ENCODE measurements at places on chromosomes 5 and 9. TPM values are rescaled to one million over a fixed set of nuclear protein-coding genes. Genes with fewer than 3 reads are reported as not detected.

The NR5A1 gene
- polyA plus RNA-seq = not detected

DNA sequence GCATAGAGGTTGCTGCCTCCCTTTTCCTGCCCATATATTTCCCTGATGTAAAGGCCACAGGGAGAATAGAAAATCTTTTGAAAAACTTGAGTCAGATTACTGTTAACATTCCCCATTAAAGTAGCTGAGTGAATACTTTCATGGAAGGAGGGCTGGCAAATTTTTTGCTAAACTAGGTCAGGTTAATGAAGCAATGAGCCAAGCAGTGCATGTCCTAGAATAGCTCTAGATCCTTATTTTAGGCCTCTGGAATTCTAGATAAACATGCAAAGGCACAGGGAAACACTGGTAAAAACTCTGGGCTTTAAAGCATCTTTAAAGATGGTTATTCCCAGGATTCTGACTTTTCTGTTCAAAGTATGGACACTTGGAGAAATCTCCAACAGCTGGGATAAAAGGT lies 27.9 kb downstream of the TTC1 start:
- H3K4me3 ChIP-seq = no peak overlapping the region
- H3K4me1 ChIP-seq = no peaks in the 10 kb centered on the region
- H3K27me3 ChIP-seq = no peaks in the 10 kb centered on the region
- no peak for DNase-seq

DNA sequence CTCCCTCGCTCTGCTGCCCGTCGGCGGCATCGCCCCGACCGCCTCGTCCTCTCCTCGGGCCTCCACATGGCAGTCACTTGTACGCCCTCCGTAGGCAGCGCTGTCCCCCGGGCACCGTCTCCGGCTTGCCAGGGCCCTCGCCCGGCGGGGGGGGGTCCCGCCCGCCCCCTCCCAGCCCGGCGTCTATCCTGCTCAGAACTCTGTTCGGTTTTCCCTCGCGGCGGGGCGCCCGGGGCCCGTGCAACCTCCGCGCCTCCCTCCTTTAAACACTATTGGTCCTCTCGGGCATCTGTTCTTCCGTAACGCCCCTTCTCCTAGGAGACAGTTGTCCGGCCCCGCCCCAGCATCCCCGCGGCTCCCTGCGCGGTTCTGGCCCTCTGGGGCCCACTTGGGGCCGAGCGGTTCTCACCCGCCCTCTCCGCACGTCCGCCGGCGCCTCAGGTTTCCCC lies 831 bp downstream of the ODF2 start:
- no peak for DNase-seq
- peaks cover 24% of the 10 kb centered on the region for H3K36me3 ChIP-seq
- peaks cover 10% of the 10 kb centered on the region for H3K4me1 ChIP-seq
- peak overlapping the region; percentile 75 for H3K4me3 ChIP-seq

DNA sequence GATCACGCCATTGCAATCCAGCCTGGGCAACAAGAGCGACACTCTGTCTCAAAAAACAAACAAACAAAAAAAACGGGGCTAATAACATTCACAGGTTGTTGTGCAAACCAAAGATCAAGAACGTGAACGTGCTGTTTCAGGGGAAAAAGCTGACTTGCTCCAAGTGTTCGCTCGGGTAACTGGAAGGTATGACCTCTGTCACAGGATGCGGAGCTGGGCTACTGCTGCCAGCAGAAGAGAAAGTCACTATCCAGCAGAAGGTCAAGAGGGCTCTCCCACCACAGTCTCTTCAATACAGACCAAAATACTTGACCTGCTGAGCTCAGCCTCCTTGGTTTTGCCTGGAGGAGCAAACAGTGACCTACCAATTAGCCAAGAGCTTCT lies 59.7 kb downstream of the ABCA1 start:
- DNase-seq = no peak
- peaks cover 61% of the 10 kb centered on the region for H3K4me1 ChIP-seq
- no peak overlapping the region for H3K27ac ChIP-seq
- no peaks in the 10 kb centered on the region for H3K27me3 ChIP-seq
- H3K4me3 ChIP-seq = no peak overlapping the region

DNA sequence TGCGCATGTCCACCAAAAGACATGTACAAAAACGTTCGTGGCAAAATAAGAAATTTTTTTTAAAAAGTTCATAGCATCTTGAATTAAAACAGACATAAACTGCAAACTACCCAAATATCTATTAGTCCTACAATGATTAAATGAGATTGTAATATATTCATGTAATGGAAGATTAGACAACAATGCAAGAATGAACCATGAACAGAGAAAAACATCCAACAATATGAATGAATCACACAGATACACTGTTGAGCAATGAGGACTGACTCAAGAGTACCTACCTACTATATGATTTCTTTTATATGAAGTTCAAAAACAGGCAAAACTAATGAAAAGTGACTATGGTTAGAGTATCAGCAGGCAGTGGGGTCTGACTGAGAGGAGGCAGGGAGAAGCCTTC lies 17.9 kb upstream of the CTNNAL1 start:
- no peaks in the 10 kb centered on the region for H3K27me3 ChIP-seq
- DNase-seq = no peak
- no peak overlapping the region for H3K27ac ChIP-seq
- H3K4me3 ChIP-seq = no peak overlapping the region
- H3K36me3 ChIP-seq = peaks cover 6% of the 10 kb centered on the region

GRCh38 chr5:54224103-54224826 lies 86.1 kb downstream of the ARL15 start:
- no peak for DNase-seq
- no peaks in the 10 kb centered on the region for H3K27me3 ChIP-seq
- H3K36me3 ChIP-seq = no peaks in the 10 kb centered on the region
- H3K4me3 ChIP-seq = no peak overlapping the region
- no peak overlapping the region for H3K27ac ChIP-seq

DNA sequence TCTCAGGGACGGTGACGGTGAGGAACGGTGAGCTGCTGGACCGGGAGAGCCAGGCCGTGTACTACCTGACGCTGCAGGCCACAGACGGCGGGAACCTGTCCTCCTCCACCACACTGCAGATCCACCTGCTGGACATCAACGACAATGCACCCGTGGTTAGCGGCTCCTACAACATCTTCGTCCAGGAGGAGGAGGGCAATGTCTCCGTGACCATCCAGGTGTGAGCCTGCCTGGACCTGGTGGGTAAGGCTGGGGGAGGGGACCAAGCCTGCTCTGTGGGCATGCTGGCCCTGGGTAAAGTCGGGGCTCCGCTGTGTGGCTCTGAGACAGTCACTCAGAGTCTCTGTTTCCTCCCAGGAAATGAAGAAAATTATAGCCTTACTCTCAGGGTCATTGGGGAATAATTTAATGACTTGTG lies 29.3 kb downstream of the CDHR2 start:
- DNase-seq = no peak
- H3K4me3 ChIP-seq = no peak overlapping the region
- H3K36me3 ChIP-seq = no peaks in the 10 kb centered on the region
- no peaks in the 10 kb centered on the region for H3K4me1 ChIP-seq
- H3K27ac ChIP-seq = no peak overlapping the region

DNA sequence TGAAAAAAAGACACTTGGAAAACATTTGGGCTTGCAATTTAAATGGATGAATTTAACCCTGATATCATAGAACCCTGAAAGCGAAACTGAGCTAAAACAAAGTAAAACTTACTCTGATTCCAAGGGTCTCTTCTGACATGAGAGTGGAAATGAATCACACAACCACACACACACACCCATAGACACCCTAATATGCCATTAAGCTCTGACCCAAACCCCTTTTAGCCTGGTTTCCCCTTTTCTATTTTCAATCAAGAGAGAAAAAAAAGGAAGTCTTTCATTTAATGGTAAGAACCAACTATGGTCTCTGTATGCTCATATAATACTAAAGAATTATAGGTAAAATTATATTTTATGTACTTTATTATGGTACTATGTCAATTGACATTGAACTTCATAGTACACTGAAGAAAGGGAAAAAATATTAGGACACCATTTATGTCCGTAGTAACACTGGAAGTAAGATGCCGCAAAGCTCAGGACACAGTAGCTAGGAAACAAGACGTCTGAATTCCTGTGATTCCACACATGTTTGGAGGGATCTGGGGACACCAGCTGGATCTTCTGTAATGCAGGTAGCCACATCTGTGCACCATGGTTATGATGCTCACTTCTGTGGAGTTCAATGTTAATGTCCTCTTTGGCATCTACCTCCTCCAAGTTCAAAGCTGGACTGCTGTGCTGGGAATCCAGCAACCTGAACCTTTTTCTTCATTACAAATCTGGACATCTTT lies 95.8 kb downstream of the PCSK1 start:
- H3K27me3 ChIP-seq = no peaks in the 10 kb centered on the region
- H3K36me3 ChIP-seq = no peaks in the 10 kb centered on the region
- no peak for DNase-seq

- no peak for DNase-seq
- no peak overlapping the region for H3K27ac ChIP-seq
- no peaks in the 10 kb centered on the region for H3K4me1 ChIP-seq
- no peaks in the 10 kb centered on the region for H3K27me3 ChIP-seq
- no peak overlapping the region for H3K4me3 ChIP-seq
- H3K36me3 ChIP-seq = no peaks in the 10 kb centered on the region
Measured at GRCh38 chr5:62737766-62738165, 159.1 kb downstream of the LRRC70 start.

DNA sequence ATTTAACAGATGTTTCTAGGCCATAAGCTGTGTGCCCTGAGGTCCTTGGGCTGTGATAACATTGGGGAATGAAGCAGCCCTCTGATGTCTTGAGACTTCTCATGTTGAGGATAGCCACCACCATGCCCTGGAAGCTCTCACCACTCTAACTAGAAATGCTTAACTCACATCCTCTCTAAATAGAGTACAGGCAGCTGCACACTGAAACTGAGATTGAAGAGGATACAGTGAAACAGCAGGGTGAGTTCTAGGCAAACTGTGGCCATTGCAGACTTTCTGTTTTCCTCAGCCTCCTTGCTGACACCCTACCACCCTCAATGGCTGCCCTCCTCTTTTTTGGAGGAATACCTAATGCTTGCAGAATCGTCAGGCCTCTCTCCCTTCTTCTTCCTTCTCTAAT lies 22.4 kb downstream of the UTP15 start:
- H3K36me3 ChIP-seq = peaks cover 1% of the 10 kb centered on the region
- H3K27ac ChIP-seq = no peak overlapping the region
- H3K27me3 ChIP-seq = no peaks in the 10 kb centered on the region
- no peak for DNase-seq
- no peak overlapping the region for H3K4me3 ChIP-seq
- peaks cover 19% of the 10 kb centered on the region for H3K4me1 ChIP-seq

GRCh38 chr5:56816546-56817081 lies 1.3 kb downstream of the MAP3K1 start:
- H3K4me3 ChIP-seq = peak overlapping the region; percentile 90
- H3K36me3 ChIP-seq = no peaks in the 10 kb centered on the region
- no peaks in the 10 kb centered on the region for H3K27me3 ChIP-seq

The FGF10 gene
- not detected for polyA plus RNA-seq

The GABRA6 gene
- not detected for polyA plus RNA-seq

DNA sequence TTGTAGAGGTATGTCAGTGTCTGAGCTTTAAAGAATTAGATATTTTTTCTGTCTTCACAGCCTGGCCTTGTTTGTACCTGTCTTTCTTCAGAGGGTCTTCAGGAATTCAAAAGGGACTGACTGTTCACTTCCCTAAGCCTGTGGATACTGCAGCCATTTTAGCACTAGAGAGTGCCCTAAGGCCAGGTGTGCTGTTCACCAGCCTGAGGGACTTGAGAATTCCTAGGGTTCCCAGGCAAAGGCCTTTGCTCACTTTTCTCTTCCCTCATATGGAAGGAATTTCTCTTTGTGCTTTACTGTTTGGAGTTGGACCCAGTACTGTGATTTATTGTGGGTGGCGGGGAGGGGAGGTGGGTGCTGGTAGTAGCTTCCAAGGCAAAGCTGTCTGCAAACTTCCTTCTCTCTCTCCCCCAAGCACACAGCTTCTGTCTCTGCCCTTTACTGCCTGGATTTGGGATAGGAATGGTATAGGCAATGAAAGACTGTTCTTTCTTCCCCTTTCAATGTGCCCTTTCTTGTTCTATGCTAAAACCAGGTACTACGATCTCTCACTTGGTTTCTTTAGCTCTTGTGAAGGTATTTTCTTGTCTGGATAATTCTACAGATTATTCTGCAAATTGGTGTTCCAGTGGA lies 9.7 kb upstream of the LRRC70 start:
- H3K27me3 ChIP-seq = no peaks in the 10 kb centered on the region
- no peak overlapping the region for H3K27ac ChIP-seq
- H3K4me1 ChIP-seq = no peaks in the 10 kb centered on the region
- no peaks in the 10 kb centered on the region for H3K36me3 ChIP-seq
- no peak for DNase-seq

- H3K27ac ChIP-seq = no peak overlapping the region
- no peaks in the 10 kb centered on the region for H3K4me1 ChIP-seq
- no peak overlapping the region for H3K4me3 ChIP-seq
- no peaks in the 10 kb centered on the region for H3K36me3 ChIP-seq
- DNase-seq = no peak
Measured at GRCh38 chr9:6581253-6581652, 64.3 kb downstream of the GLDC start.

DNA sequence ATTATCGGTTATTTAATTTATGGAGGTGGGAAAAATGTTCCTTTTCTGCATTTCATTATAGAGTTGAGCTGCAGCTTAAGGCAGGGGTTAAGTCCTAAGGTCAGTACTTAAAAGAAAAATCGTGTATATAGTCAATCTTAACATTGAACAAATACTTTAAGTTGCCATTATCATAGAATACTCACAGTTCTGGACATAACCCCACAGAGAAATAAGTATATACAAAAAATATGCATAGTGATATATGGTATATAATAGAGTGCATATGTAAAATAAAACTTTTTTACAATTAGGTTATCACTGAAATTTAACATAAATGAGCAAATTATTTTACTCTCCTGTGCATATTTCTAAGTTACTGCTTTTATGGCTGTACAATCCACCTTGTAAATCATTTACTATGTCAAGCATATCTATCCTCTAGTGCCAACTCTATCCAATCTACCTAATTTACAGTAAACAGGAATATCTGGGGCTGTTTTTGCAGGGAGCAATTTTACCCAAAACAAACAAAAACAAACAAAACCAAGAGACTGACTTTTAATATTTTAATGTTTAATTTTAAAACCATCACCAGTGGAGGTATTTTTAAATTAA lies 28.8 kb downstream of the TTC39B start:
- H3K4me3 ChIP-seq = no peak overlapping the region
- H3K27me3 ChIP-seq = no peaks in the 10 kb centered on the region
- no peaks in the 10 kb centered on the region for H3K4me1 ChIP-seq
- no peak overlapping the region for H3K27ac ChIP-seq

The TMEM171 gene
- 10.3 TPM for polyA plus RNA-seq

The PALM2AKAP2 gene
- polyA plus RNA-seq = 2.3 TPM

The FOXD4L4 gene
- polyA plus RNA-seq = 0.03 TPM

GRCh38 chr5:50867140-50867539 lies 200.7 kb downstream of the PARP8 start:
- no peak overlapping the region for H3K27ac ChIP-seq
- no peak overlapping the region for H3K4me3 ChIP-seq
- DNase-seq = no peak
- H3K36me3 ChIP-seq = no peaks in the 10 kb centered on the region

- no peaks in the 10 kb centered on the region for H3K4me1 ChIP-seq
- no peak overlapping the region for H3K4me3 ChIP-seq
- DNase-seq = no peak
- no peaks in the 10 kb centered on the region for H3K36me3 ChIP-seq
Measured at GRCh38 chr5:179325296-179326031, 19.8 kb downstream of the ADAMTS2 start.

The HTR1A gene
- polyA plus RNA-seq = not detected

All from keratinocyte (primary cell).